Left ventricle myocardium inferior (tissue), 1 donor: ENCODE measurements at places on chromosomes 7 and 10. TPM values are rescaled to one million over a fixed set of nuclear protein-coding genes. Genes with fewer than 3 reads are reported as not detected.
A peak's percentile ranks its signal among the peaks of the same experiment; 100 is the strongest.

DNA sequence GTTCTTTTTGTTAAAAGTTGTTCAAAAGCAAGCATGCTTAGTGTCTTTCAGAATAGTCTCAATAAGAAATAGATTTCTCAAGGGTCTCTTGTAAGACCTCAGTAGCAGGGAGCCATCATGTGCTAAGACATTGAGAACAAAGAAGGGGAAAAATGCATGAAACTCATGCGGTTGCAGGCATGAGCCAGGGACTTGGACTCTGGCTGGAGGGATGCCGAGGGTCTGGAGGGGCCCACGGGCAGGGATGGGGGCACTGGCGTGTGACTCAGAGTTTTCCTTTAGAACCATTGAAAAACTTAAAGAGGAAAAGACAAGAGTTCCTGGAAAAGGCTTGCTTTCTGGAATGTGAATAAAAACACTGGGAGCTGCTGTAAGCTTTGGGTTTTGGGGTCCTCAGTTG, 253.3 kb downstream of the CCDC3 start:
- no peak for DNase-seq

DNA sequence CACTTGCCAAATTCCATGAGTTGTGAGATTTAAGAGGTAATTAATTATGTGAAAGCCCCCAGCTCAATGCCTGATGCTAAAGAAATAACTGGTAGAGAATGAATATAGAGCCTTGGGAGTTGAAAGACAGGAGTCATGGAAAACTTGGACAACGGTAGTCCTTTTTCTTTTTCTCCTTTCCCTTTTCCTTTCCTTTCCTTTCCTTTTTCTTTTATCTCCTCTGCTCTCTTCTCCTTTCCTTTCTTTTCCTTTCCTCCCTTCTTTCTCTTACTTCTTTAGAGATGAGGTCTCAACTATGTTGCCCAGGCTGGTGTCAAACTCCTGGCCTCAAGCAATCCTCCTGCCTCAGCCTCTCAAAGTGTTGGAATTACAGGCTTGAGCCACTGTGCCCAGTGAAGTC, 7.9 kb upstream of the TSPAN15 start:
- no peak for DNase-seq

ELN gene
- total RNA-seq: 51.6 TPM

DLD gene
- total RNA-seq: 342 TPM

DNA sequence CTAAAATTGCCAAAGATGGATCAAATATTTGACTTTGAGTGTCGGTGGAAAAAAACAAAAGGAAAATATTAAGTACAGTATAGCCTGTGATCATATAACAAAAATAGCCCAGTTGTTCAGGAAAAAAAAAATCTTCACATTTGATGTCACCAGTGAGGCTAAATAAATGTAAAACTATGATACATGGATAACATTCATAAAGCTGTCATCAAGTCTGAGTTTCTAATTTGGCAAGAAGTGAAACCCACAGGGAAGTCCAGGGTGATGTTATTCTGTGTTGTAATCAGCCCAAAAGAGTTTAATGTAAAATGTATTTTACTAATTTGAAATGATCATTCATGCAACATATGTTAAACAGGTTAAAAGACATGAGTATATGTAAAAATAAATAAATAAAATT, 908.0 kb downstream of the PCDH15 start:
- DNase-seq: no peak

GRCh38 chr10:91299999-91300575, 79.6 kb downstream of the PCGF5 start:
- no peak for DNase-seq

SPDYE2 gene
- total RNA-seq: not detected

ENTPD1 gene
- 7.7 TPM for total RNA-seq

GRCh38 chr7:30907527-30908267, 4.0 kb upstream of the AQP1 start:
- DNase-seq: peak; percentile 48

GRCh38 chr10:49408519-49409306, 12.8 kb upstream of the DRGX start:
- no peak for DNase-seq

DNA sequence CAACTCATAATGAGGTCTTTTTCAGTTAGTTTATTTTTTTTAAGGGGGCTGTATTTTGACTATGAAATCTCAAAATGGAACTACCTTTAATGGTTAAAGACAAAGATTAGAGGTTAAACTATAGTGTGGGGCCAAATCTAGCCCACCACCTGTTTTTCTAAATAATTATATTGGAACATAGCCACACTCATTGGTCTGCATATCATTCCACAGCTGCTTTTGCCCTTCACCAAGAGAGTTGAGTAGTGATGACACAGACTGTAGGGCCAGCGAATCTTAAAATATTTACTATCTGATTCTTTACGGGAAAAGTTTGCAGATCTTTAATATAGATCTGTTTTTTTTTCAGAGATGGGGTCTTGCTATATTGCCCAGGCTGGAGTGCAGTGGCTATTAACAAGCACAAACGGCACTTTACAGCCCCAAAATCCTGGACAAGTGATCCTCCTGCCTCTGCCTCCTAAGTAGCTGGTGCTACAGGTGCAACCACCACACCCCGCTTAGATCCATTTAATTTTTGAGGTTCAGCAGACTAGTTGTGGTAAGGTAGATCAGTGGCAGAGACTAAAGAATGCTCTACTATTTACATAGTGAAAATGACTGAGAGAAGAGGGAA, 25.8 kb downstream of the EPC1 start:
- DNase-seq: no peak
